ENCODE measurements at places on chromosomes 1 and 21. TPM values are rescaled to one million over a fixed set of nuclear protein-coding genes. Genes with fewer than 3 reads are reported as not detected.

The UFC1 gene
- total RNA-seq, result 129 TPM

The MROH7 gene
- total RNA-seq, result 0.75 TPM

The IL20 gene
- total RNA-seq, result not detected

The LRRC8C gene
- 3.4 TPM for total RNA-seq

The KCNJ15 gene
- total RNA-seq, result 0.12 TPM

The TEDDM1 gene
- not detected for total RNA-seq

The RGS18 gene
- total RNA-seq, result not detected

The TLCD4 gene
- total RNA-seq, result 0.99 TPM

The UTS2 gene
- total RNA-seq, result not detected

The TCEA3 gene
- total RNA-seq, result 14.0 TPM

The CD1E gene
- total RNA-seq, result not detected

The S100A1 gene
- not detected for total RNA-seq

The RNF19B gene
- total RNA-seq, result 8.7 TPM

The TMEM61 gene
- not detected for total RNA-seq

The FMO1 gene
- total RNA-seq, result not detected

The SNRPE gene
- 47.3 TPM for total RNA-seq

The ZNF281 gene
- total RNA-seq, result 12.7 TPM

The LCE1B gene
- total RNA-seq, result not detected

The PADI1 gene
- total RNA-seq, result not detected

The PLEKHG5 gene
- total RNA-seq, result 18.2 TPM

The FH gene
- 87.9 TPM for total RNA-seq

The MPL gene
- total RNA-seq, result not detected
